ENCODE measurements at places on chromosomes 13 and 19.

GRCh38 chr19:41548954-41549688 lies 26.8 kb upstream of the CEACAM21 start:
- DNase-seq: no peak

DNA sequence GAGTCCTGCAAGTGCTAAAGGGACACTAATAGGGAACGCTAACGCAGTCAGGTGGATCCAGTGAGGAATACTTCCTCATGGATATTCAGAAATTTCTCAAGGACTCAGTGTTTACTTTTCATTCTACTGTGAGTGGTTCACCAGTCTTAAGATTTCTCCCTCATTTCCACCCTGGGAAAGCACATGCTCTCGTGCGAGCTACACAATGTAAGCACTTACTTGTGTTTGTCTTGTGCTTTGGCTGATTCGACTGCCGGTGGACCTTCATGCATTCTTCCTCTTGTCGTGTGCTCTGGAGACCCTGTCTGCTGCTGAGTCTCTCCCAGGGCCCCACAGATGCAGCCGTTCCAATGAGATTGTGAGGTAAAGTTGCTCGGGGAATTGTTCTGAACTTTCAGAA lies 180.1 kb downstream of the NUFIP1 start:
- DNase-seq: no peak

GRCh38 chr13:85997587-85997986 lies 198.4 kb upstream of the SLITRK6 start:
- no peak for DNase-seq

- DNase-seq: no peak
Observed at GRCh38 chr13:72849571-72849970, 67.6 kb downstream of the PIBF1 start.

- no peak for DNase-seq
Observed at GRCh38 chr19:13018035-13018914, 23.0 kb downstream of the NFIX start.

DNA sequence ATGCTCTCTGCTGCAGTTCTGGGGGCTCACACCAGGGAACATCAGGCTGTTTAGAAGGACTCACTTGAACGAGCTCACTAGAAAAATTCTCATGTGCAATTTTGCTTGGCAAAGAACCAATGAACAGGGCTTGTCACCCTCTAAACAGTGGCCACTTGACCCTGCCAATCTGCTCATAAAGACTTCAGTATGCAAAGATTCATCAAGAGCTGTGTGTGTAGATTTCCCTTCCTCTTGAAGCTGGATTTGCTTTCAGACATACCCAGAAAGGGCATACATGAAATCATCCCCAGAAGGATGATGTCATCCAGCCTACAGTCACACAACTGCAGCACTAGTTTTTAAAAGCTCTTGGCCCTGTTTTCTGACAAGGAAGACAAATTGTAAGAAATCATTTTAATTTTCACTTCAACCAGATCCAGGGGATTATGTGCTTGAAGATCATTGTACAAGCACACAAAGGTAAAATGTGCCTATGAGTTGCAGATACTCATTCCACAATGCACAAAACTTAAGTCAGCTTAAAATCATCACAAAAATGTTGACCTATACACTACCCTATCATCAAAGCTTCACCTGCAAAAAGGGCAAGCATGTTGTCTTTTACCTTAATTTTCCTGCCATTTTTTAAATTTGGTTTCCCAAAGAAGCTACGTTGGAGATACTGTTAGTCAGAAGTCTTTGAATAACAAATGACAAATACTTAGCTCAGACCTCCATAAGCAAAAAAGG lies 5.2 kb upstream of the STK24 start:
- DNase-seq: no peak

DNA sequence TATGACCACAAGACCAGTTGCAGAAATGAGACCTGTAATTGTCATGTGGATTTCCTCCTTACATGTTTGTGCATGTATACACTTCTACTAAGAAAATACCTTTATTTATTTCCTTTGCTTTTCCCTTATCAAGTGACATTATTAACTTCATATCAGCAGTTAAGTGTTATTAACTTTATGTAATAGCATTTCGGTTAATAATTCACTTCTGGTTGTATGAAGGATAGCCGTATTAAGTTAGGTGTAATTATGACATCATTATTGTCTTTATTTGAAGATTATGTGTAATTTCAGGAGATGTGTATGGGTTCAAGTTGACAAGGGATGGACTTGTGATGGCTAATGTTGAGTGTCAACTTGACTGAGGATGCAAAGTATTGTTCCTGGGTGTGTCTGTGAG lies 881.2 kb upstream of the ATXN8OS start:
- no peak for DNase-seq

DNA sequence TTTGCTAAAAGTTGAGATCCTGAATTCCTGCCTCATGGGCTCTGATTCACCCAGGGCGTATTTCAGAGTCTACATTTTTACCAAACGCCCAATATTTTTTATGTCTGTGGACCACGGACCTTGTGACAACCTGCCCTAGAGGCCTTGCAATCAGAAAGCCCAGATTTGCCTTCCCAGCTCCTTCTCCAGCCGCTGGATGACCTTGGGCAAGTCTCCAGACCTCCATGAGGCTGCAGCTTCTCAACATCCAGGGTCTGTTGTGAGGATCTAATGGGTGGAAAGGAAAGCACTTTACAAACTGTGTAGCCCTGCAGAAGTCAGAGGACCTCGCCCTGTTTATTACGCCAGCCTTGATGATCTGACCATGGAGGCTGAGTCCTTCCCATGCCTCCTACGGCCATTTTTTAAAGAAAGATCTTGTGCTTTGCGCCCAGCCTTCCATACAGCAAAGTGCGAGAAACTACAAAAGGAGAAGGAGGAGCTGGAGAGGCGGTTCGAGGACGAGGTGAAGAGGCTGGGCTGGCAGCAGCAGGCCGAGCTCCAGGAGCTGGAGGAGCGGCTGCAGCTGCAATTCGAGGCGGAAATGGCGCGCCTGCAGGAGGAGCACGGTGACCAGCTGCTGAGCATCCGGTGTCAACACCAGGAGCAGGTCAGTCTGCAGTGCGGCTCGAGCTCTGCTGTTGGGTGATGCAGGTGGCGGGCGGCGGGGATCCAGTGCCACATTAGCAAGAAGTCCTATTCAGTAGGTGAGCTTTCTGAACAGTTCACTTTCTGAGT lies 115.6 kb downstream of the SLC7A1 start:
- no peak for DNase-seq

DNA sequence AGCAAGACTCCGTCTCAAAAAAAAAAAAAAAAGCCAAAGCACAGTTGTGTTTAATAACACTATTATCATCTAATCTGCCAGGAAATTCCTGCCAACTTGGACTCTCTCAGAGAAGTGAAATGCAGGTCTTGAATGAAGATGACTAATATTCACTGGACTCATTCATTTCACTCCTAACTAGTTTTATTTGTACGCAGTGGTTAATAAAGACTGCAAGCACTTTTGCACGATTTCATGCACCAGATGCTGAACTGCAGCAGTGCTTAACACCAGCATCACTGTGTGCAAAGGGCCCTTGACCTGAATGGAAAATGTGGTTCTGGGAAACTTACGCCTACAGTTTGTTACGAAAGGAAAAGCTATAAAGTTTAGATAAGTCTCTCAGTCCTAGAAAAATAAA lies 63.3 kb downstream of the DHRS12 start:
- no peak for DNase-seq

DNA sequence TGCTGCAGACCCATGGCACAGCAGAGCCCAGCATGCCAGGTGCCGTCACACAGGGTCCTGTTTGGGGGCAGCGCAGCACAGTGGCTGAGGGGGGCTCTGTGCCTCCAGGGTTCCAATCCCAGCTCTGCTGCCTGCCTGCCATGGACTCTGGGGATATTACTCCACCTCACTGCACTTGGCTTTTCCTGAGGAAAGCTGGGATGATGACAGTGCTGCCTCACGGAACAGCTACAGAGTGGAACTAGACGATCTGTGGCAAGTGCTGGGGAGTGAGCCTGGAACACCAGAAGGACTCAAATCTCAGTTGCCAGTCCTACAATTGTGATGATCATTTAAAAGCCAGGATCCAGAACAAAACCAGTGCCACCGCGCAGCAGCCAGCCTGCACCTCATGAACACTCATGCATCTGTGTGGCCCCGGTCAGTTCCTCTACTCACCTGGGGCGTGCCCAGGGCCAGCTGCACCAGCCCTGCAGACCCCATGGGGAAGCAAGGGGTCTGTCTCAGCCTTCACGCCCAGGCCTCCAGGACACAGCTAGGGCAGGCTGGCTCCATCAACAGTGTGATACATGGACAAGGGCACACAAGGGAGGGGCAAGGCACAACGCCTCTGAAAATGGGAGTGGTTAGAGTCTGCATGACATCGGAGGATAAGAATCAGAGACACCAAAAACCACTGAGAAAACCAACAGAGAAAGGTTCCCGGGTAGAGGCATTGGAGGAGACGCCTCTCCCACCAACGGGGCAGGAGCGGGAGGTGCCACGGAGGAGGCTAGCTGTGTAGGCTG lies 55.2 kb downstream of the ATP7B start:
- DNase-seq: no peak

- DNase-seq: no peak
Observed at GRCh38 chr19:49761249-49761624, 1.9 kb downstream of the TSKS start.

DNA sequence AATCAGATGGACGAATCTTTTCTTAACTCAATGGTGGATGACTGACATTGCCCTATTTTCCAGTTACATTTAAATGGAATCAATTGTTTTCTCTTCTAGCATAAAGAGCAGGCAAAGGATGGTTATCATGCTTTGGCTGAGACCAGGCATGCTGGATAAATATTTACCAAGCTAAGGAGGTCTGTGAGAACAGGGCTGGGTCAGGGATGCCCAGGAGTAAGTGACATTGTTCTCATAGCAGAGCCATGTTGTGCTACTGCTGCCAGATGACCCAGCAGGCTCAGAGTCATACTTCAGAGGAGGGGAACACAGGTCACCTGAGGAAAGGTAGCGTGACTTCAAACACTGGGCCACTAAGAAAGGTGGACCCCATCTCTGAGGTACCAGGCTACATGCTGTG lies 116.0 kb upstream of the RNF113B start:
- DNase-seq: no peak

- DNase-seq: no peak
Observed at GRCh38 chr13:44967704-44968433, 21.4 kb downstream of the NUFIP1 start.

DNA sequence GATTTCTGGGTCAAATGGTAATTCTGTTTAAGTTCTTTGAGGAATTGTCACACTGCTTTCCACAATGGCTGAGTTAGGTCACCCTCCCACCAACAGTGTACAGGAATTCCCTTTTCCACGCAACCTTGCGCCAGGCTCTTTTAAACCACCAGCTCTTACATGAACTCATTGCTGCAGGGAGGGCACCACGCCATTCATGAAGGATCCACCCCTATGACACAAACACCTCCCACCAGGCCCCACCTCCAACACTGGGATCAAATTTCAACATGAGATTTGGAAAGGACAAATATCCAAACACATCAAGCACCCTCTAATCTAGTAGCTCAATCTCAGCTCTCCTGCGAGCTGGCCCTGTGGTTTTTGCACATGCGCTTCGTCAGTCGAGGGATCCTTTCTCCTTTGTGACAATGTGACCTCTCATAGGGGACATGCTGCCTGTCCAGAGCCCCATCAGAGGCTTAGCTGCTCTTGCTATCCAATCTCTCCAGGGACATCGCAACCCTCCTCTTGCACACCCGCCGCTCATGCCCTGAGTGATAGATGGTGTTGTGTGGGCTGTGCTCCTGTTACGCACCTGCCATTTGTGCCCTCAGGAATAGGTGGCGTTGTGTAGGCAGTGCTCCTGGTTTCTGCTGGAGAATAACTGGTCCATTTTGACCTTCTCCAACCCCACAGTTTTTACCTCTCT lies 328.0 kb downstream of the UQCRFS1 start:
- no peak for DNase-seq

DNA sequence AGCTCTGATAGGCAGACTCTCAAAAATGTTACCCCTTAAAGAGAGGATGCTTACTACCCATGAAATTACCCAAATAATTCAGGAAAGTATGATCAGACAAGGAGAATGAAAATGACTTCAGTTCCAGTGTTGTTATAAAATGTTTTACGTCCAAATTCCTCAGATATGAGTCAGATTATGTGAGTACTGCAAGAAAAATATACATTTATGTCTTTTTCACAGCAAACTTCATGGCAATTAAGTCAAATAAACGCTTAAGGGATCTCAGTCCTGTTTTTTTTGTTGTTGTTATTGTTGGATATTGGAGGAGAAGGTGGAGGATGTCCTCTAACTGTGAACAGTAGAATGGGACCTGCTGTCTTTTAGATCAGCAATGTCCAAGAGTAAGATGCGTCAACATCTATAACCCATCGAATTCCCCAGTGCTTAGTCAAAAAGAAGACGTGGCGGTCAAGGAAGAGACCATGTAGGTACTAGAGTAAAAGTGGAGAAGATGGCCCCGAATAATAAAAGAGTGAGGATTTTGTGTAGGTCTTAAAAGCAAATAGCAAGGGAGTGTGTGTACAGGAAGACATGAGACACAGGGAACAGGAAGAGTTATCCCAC lies 215.4 kb upstream of the IRS2 start:
- no peak for DNase-seq

- no peak for DNase-seq
Observed at GRCh38 chr13:42043676-42044075, 4.8 kb upstream of the DGKH start.

- DNase-seq: no peak
Observed at GRCh38 chr13:78659732-78660494, 958 bp upstream of the OBI1 start.

DNA sequence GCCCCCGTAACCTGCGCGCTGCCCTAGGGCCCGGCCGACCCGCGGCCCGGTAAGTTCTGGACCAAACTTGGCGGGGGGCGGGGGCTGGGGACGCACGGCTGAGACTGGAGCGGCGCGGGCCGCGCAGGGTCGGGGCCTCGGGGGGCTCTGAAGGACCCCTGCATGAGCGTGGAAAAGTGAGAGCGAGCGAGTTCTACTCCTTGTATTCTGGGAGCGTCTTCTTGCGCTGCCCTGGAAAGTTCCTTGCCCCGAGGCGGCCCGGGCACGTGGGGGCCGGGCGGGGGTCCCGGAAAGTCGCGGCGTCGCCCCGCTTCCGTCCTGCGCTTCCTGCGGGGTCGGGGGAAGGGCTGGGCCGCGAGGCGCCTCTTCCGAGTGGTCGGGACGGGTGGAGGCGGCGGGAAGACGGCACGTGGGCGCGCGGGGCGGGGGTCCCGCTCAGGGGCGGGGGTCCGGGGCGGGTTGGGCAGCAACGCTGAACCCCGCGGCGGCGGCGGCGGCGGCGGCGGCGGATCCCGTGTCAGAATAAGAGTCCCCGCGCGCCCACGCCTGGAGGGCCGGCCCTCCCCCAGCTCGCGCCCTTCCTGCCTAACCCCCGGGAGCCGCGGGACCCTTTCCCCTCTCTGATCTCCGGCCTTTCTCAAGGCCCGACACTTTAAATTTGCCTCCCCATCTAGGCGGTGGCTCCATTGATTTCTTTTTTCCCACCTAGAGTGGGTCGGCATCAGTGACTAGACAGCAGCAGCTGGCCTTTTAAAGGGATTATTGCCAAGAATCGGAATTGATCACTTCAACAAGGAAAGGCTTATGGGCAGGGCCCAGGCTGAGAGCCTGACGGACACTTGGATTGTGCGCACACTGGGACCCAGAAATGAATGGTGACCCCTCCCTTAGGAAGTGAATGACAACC lies 749 bp downstream of the GATAD2A start:
- peak; percentile 14 for DNase-seq

GRCh38 chr19:48635263-48635965 lies 1.8 kb downstream of the DBP start:
- DNase-seq: peak; percentile 78

Measured in activated naive CD4-positive, alpha-beta T cell (primary cell).